ENCODE measurements at places on chromosomes 16 and 17.

DNA sequence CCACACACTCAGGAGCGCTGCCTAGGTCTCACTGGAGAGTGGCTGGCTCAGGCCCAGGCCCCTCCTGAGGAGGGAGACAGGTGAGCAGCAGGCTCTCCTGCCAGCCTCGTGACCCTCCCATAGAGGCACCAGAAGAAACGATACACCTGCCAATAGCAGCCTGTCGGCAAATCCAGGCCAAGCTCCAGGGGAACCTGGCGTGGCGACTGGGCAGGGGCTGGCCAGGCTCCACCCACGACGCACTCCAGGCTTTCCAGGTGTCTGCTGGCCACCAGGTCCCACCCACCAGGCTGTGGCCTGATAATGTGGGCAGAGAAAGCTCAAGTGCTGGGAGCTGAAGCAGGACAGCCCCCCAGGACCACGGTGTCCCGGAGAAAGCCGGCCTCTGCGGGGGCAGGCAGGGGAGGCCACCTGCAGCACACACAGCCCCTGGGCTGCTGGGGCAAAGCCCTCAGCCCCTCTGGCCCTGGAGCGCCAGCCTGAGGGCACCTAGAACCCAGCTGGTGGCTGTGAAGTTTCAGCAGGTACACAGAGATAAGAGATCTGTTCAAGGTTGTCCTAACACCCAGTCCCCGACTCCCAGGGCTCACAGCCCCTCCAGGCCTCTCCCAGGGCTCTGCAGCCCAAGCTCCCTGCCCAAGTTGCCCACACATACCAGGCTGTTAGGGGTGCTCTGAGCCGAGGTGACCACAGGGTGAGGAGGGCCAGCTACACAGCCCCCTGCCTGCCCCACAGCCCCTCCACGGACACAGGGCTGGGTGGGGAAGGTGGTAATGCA is 2.4 kb downstream of the PGAP6 start:
- no peak for DNase-seq

DNA sequence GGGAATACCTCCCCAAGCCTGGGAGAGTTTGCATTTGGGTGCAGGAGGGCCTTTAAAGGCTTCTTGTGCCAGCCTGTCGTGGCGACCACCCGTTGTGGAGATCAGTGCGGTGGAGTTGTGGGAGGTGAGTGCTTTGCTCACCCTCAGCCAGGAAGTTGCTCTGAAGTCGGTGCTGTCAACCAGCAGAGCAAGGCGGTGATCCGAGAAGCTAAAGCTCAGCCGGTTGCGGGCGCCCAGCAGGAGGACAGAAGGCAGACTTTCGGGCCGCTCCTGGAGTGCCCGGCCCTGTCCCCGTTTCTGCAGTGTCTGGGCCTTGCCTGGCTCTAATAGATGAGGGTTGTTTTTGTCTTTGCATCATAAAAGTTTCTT is 1.4 kb downstream of the UBE2I start:
- no peak for DNase-seq

DNA sequence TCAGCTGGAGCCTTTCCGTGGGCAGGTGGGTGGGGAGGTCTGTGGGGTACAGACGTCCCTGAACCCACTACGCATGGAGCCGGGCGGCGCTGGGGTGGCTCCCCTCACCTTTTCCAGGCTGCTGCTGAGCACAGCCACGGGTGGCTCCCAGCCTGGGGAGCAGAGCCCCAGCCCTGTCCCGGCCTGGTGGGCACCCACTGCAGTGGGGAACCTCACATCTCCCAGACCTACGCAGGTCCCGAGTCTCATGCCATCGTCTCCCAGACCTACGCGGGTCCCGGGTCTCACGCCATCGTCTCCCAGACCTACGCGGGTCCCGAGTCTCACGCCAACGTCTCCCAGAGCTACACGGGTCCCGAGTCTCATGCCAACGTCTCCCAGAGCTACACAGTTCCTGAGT is 17.0 kb upstream of the APRT start:
- DNase-seq: no peak

- no peak for DNase-seq
Measured at GRCh38 chr17:4249452-4250029, 14.2 kb downstream of the ANKFY1 start.

DNA sequence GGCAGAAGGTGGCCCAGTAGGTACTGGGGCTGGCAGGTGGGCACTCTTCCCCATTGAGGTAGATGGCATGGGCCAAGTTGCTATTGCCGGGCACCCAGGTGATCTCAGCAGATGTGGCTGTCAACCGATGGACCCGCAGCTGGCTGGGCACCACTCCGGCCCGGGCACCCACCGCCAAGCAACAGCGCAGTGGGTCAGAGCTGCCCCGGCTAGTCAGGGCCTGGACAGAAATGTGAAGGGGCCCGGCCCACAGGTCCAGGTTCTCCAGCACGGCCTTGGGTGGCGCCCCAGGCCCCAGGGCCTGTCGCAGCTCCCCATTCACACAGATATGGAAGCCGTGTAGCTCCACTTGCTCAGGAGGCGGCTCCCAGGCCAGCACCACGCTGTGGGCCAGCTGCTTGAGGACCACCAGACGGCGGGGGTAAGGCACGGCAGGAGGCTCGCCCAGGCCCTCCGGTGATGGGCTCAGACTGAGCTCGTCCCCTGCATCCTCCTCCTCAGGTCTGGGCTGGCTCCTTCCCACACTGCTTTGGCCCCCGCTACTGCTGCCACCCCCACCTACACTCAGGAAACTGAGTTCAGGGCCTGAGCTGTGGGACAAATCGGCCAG is 16.5 kb downstream of the TSPOAP1 start:
- no peak for DNase-seq

DNA sequence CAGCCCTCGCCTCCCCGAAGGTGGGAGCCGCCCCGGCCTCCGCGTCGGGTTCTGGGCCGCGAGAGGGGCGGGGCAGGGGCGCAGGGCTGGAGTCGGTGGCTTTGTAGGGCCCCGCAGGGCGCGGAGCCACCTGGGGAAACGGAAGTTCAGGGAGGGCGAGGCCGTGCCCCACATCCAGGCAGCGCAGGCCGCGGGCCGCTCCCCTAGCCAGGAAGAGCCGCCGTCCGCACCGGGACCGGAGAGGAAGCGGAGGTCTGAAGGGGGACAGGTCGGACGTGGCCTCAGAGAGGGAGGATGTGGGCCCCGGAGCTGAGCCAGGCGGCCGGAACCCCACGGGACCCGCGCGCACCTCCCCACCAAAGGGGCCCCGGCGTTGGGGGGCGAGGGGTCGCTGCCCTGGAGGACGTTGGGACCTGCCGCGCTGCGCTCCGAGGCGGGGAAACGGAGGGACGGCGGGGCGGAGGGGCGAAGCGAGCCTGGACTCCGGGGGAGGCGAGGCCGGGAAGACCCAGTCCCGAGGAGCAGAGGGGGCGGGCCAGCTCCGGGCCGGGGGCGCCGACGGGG is 482 bp upstream of the SLC16A3 start:
- DNase-seq: no peak

DNA sequence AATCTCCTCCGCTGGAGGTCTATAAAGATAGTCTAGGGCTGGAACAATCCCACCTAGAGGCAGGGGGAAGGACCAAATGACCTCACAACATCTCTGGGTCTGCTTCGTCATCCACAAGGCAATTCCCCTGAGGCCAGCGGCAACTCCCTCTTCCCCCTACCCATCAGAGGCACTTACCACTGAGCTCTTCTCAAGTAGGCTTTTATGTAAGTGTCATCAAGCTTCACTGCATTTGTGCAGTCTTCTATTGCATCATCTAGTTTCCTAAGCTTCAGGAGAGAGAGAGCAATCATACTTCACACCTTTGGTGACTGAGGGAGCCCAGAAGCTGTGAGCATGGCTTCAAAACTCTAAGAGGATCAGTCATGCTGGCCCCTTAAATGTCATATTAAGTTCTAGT is 21.0 kb downstream of the CNP start:
- no peak for DNase-seq

DNA sequence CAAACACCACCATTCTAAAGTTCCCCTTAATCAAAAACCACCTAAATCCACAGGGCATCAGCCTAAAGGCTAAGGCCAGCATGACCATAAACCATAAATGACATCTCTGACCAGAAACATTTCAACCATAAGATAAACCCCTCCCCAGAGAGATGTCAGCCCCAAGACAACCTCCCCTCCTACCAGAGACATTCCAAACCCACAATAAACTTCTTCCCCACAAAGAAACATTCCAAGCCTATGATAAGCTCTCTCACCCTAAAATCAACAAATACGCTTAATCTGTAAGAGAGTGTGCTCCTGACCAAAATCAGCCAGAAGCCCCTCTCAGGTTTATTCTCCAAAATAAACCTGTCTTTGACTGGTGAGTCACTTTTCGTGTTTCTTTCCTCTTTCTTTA is 54.8 kb downstream of the SLFN5 start:
- no peak for DNase-seq

GRCh38 chr17:65231662-65232335 is 94.6 kb downstream of the RGS9 start:
- no peak for DNase-seq

GRCh38 chr16:72917051-72917450 is 130.9 kb downstream of the ZFHX3 start:
- no peak for DNase-seq

GRCh38 chr16:86041807-86042206 is 142.8 kb downstream of the IRF8 start:
- no peak for DNase-seq

DNA sequence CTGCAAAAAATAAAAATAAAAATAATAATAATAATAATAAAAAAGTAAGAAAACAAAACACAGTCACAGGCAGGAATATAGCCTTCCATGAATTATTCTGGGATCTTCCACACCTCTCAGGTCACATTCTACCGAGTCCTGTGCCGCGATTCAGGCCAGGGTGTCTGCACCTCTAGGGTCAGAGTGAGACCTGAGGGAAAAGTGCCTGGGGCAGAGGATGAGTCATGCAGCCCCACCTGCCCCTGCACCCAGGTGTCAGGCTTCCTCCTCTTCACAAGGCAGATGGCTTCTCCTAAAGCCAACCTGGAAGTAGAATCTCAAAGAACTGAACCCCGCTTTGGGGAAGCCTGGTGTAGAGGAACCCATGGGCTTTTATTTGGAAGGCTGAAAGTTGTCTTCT is 283.7 kb downstream of the CPPED1 start:
- no peak for DNase-seq

GRCh38 chr17:38900978-38901656 is 24.3 kb upstream of the LASP1NB start:
- DNase-seq: no peak

DNA sequence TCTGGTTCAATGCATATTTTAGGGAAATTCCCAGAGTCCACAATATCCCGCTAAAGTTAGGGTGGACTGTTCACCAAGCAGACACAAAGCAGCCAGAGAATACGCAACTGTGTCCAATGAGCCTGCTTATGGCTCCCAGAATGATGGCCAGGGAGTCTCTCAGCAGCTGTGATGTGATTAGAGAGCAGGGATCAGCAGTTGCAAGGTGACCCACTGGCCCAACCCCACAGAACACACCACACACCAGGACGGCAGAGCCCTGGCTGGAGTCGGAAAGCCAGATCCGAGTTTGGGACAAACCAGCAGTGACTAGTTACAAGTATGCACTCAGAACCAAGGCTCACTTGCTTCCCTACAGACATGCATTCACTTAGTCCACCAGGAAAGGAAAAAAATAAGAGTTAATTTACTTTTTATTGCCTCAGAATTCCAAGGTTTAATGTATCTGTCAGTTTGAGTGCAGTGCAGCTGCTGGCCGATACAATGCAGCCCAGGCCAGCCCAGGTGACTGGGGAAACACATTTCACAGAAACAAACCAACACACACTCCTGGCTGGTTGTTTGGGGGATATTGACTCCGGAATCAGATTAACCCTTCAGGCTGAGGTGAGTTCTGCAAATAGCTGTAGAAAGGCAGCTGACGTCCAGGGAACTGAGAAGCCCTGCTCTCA is 121.7 kb downstream of the HIC1 start:
- DNase-seq: no peak

Data from stimulated activated CD4-positive, alpha-beta T cell treated with anti-CD3 and anti-CD28 coated beads, Interleukin-1b, Interleukin-23, amount 100 ng/mL, for 1 hour (primary cell).